Glomerular endothelial cell (primary cell): ENCODE measurements at places on chromosomes 2 and 18. TPM values are rescaled to one million over a fixed set of nuclear protein-coding genes. Genes with fewer than 3 reads are reported as not detected.

DNA sequence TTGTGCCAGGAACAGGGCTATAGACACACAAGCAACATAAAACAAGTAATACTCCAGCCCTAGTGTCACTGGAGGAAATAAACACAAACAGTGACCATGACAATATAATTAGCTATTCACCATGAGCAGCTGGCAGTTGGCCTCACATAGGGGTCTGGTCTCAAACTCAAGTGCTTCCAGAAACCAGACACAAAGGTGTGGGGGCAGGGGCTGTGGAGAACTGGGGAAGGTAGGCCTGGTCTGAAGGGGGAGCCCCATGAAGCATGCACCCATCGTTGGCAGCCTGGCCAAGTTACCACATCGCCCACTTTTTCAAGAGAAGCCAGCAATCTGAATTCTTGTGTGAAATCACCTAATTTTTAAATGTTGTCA is 49.5 kb upstream of the SP3 start:
- no peak for DNase-seq

- no peak for DNase-seq
Measured at GRCh38 chr2:174495365-174496012, 8.7 kb upstream of the GPR155 start.

DNA sequence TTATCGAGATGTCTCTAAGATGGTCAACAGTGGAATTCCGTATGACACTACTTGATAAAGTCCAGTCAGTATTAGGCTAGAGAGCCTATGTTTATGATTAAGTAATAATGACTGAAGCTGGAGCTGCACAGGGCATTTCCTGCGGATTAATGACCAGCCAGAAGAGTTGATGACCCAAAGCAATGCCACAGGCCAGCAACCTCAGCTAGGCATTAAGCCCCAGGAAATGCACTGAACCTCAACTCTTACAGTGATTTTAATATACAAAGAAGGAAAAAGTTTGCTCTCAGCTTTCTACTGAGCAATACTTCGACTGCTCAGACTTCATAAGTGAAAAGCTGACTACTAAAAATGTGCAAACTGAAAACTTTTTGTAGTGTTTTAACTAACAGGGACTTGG is 3.9 kb downstream of the KCTD1 start:
- DNase-seq = no peak

DNA sequence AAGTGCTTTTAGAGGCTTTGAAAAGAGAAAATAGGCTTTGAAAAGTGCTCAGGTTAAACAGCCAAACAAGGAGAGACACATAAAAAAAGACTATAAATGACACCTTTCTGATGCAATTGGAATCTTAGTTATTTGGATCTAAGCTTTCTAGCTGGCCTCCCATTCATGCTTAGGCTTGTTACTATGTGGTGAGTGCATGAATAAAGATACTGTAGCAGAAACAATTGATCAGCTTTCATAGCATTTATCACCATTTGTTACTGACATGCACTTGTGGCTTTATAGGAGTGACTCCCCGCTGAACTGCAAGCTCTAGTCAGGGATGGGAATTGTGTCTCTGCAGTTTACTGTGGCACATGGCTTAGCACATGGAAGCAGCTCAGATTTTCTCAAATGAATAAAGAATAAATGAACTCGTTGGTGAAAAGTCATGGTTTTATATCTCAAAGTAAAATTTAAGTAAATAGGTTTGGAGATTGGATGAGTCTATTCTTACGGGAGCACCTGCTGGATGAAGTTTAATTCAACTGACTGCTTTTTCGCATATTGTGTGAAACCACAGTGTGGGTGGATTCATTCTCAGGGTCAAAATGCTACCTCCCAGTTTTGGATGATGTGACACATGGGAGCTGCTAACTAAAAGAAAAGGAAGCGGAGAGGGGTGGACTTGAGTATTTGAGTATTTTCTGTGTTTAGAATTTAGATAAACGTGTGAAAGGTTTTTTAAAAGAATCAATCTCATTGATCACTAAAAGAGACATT is 91.1 kb upstream of the NOL4 start:
- no peak for DNase-seq

DNA sequence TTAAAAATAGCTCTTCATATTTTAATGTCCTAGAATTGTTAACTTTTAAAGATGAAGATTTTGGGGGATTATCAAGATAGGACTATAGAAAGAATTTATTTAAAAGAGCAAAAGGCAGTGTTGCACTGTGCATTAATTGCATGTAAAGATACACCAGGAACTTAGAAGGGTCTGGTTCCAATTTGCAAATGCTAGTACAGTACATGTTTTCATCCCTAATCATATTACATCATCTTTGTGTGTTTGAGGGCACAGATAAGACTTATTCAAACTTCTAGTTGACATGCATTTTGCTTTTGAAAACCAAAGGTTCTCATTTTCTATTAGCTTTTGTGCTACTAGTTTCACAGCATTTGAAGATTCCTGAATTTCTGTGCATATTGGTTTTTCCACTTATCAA is 231.7 kb upstream of the LYPD1 start:
- no peak for DNase-seq

DNA sequence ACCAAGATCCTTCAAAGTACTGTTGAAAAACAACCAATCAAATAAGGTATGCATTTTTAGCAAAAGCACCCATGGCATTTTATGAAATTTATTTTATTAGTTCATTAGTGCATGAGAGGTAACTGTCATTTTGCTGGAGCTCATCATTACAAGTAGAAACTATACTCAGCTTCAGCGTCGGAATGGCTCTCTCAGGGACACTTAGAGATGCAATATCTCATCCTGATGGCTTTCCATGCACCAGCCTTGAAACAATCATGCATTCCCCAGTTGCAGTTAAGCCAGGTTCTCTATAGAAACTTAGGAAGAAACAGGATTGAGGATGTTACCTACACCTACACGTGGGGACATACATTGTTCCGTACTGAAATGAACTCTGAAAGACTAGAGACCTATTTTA is 219.5 kb downstream of the GALR1 start:
- no peak for DNase-seq

The SERPINB3 gene
- total RNA-seq = not detected in 2 replicates

The LTBP1 gene
- total RNA-seq = 63.4 and 79.6 TPM in 2 replicates

DNA sequence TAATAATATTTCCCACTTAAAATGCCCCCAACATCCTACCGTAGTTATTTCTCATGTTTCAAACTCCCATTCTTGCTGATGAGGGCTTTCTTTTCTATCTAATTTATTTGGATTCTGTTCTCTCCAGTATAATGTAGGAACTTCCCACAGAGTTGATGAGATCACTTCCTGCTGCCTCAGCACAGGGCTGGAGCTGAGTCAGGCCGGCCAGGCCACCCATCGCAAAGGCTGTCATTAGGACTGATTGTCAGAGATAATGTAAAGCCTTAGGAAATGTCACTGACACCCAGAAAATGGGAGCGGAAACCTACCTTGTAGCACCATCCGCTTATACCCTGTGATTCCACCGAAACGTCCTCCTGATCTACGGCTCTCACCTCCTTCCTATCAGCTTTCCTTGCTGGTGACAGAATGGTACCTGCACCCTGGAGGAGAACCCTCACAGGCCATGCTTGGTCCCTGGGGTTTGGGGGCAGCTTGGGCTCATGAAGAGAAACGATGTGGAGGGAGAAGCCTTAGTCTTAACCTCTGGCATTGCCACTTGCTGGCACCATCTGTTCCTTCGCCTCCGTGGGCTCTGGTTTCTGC is 672.8 kb upstream of the ID2 start:
- DNase-seq = no peak

GRCh38 chr18:6811816-6812215 is 82.3 kb downstream of the ARHGAP28 start:
- DNase-seq = no peak

The CRYBA2 gene
- total RNA-seq = not detected in 2 replicates

DNA sequence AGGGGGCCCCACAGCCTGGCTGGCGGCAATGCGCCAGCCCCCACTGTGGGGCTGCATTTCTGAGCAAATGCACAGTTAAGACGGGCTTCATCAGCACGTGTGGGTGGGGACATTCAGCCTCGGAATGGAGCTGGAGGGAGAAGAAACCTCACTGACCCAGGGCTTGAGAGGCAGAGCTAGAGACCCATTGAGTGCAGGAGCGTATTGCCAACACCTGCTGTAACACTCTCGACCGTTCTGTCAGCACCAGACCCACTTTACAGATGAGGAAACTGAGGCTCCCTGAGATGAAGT is 200.9 kb upstream of the RAB6C start:
- DNase-seq = no peak

GRCh38 chr2:207073801-207074678 is 91.7 kb downstream of the KLF7 start:
- no peak for DNase-seq
